Lung (tissue), 17 donors: ENCODE measurements at places on chromosomes 4 and X. TPM values are rescaled to one million over a fixed set of nuclear protein-coding genes. Genes with fewer than 3 reads are reported as not detected.

ADGRA3 gene
- total RNA-seq, result 14.9 TPM

NALF2 gene
- 0.11 TPM for total RNA-seq

SOX3 gene
- total RNA-seq, result not detected

DNA sequence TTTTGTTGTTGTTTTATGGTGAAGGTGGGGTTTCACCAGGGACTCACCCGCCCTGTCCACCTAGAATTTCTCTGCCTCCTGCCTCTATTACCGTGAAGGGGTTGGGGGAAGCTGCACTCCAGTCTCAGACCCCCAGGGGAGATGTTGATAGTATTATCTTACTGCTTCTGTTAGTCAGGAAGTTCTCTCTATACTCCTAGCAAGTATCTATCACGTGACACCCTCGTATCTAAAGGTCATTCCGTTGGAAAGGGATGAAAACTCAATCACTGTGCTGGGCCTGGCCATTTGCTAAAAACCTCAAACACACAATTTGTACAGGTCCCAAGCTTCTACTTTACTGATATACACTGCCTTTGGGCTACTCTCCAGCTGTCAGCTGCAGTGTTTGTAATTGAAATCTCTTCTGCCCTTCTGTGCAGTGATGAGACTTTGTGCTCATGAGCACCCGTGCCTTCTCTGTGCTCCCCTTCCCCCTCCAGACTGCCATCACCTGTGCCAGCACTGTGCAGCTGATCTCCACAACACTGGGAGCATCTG is 188.5 kb upstream of the ANXA3 start:
- no peak for DNase-seq
